ENCODE measurements at places on chromosomes 7 and 10. TPM values are rescaled to one million over a fixed set of nuclear protein-coding genes. Genes with fewer than 3 reads are reported as not detected.

Gene ANKRD30A
- total RNA-seq = not detected

Gene FFAR4
- total RNA-seq = not detected

Gene PRSS37
- not detected for total RNA-seq

Gene AGR3
- not detected for total RNA-seq

Gene ACTA2
- 480 TPM for total RNA-seq

Gene MMRN2
- total RNA-seq = 17.8 TPM

Gene SPACDR
- total RNA-seq = 0.70 TPM

Gene AEBP1
- 122 TPM for total RNA-seq

Gene OR13A1
- not detected for total RNA-seq

Gene PRKCQ
- total RNA-seq = under 0.01 TPM

Gene WDFY4
- total RNA-seq = not detected

Gene ANKRD7
- 0.23 TPM for total RNA-seq

Gene COL28A1
- not detected for total RNA-seq

Gene CDK1
- total RNA-seq = 0.12 TPM

Gene FAM25G
- not detected for total RNA-seq

Gene ZNF716
- not detected for total RNA-seq

Gene CALML5
- total RNA-seq = not detected

Gene ZNF488
- total RNA-seq = not detected

Gene NT5C2
- total RNA-seq = 78.2 TPM

Gene FAM20C
- total RNA-seq = 58.4 TPM

Gene ATP6V0A4
- total RNA-seq = 0.08 TPM

Gene MSS51
- total RNA-seq = 0.60 TPM

Gene MACC1
- total RNA-seq = 0.12 TPM

Gene SPAM1
- total RNA-seq = not detected

Gene CXCL12
- 235 TPM for total RNA-seq

Gene TMEM236
- not detected for total RNA-seq

Gene GNAT3
- not detected for total RNA-seq

Gene CYP3A5
- not detected for total RNA-seq

Gene EGR2
- 0.15 TPM for total RNA-seq

Gene TMEM254
- total RNA-seq = 2.5 TPM

Data from smooth muscle cell of the coronary artery (primary cell).